CD14-positive monocyte (primary cell): ENCODE measurements at places on chromosomes 6 and 20. TPM values are rescaled to one million over a fixed set of nuclear protein-coding genes. Genes with fewer than 3 reads are reported as not detected.

The RAET1E gene
- not detected for polyA plus RNA-seq

GRCh38 chr20:47818466-47818865 is 33.2 kb upstream of the SULF2 start:
- no peak overlapping the region for H3K4me3 ChIP-seq
- DNase-seq = no peak
- no peaks in the 10 kb centered on the region for H3K4me1 ChIP-seq
- H3K27ac ChIP-seq = no peak overlapping the region
- no peaks in the 10 kb centered on the region for H3K36me3 ChIP-seq
- H3K27me3 ChIP-seq = no peaks in the 10 kb centered on the region

DNA sequence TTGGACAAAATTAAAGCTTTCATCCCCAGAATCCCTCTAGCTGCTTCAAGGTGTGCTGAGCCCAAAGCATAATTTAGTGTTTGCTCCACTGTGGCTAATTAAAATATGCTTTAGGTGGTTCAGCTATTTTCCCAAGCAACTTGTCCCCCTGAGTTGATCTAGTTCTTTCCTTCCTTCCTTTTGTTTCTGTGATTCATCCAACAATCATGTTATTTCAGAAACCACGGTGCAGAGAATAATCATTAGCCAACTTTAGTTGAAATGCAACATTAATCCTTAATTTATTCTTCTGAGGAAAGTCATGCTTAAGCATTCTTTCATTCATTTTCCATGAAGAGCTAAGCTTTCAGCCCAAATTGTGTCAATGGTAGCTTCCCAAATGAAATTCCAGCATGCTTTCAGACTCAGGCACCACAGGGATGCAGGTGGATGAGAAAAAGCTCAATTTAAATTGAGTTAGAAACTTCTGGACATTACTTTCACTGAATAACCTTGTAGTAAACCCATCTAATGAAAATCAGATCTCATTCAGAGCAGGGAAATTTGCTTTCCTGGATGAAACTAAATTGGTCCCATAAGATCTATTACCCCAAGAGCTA is 209.0 kb upstream of the NT5E start:
- no peaks in the 10 kb centered on the region for H3K27me3 ChIP-seq
- H3K4me1 ChIP-seq = no peaks in the 10 kb centered on the region
- no peak overlapping the region for H3K27ac ChIP-seq
- H3K4me3 ChIP-seq = no peak overlapping the region
- no peaks in the 10 kb centered on the region for H3K36me3 ChIP-seq
- DNase-seq = no peak

DNA sequence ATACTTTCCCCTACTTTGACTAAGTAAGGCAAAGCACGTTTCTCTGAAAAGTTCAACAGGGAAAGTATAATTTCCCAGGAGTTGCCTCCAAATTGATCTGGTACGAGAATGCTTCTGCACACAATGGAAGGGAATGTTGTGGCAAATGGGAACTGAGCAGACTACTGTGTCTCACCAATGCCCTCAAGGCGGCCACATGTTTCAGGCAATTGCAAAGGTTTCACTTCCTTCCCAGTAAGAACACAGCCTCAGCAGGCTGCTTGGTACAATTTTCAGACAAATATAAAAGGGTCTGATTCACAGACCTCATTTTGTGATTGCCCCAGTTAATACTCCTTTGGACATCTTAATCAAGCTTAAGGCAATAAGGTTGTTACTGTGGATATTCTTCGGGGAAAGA is 71.2 kb downstream of the KIAA0319 start:
- peak; percentile 43 for DNase-seq
- H3K27me3 ChIP-seq = no peaks in the 10 kb centered on the region
- H3K36me3 ChIP-seq = no peaks in the 10 kb centered on the region
- no peaks in the 10 kb centered on the region for H3K4me1 ChIP-seq
- H3K4me3 ChIP-seq = no peak overlapping the region

DNA sequence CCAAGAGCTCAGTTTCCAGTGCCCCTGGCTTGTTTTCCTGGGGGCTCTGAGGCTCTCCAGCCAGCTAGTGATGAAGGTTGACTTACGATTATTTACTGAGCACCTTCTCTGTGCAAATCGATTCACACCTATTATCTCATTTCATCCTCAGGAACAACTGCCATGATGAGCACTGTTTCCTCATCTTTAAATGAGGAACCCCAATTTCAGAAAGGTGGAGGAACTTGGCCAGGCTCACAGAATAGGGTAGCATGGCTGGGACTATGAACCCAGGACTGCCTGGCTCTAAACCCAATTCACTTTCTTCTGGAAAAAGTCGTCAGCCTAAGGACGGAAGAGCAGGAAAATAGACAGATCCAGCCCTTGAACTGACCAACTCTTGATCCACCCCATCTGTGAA is 3.5 kb upstream of the BPI start:
- H3K27ac ChIP-seq = peak overlapping the region; percentile 89
- no peaks in the 10 kb centered on the region for H3K27me3 ChIP-seq
- DNase-seq = peak; percentile 57
- H3K36me3 ChIP-seq = no peaks in the 10 kb centered on the region
